ENCODE measurements at places on chromosomes 7 and 10.

DNA sequence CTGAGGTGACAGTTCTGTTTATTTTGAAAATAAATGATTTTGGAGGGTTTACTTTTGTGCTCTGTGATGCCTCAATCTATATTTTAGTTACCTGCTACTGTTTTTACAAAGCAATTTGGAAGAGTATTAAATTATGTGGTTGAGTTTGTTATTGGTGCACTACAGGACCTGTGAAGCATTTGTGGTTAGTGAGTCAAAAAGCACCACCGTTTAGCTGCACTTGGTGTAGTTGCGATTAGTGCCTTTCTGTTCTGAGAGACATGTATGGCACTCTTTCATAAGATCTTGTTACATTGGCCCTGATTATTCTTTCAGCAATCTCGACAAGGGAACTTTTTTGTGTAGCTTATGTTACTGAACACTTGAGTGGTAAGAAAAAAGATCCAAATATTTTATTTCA is 132.2 kb downstream of the BBS9 start:
- no peak for DNase-seq

DNA sequence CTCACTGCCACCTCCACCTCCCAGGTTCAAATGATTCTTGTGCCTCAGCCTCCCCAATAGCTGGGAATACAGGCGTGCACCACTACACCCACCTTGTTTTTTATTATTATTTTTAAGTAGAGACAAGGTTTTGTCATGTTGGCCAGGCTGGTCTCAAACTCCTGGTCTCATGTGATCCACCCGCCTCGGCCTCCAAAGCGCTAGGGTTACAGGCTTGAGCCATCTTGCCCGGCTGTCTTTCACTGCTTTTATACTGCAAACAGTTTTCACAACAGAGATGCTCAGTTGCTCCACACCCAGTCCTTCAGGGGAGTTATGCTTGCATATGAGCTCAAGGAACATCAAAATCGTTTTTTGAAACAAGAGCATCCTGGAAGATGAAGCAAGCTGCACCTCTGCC is 1.3 kb upstream of the PRR15 start:
- no peak for DNase-seq

DNA sequence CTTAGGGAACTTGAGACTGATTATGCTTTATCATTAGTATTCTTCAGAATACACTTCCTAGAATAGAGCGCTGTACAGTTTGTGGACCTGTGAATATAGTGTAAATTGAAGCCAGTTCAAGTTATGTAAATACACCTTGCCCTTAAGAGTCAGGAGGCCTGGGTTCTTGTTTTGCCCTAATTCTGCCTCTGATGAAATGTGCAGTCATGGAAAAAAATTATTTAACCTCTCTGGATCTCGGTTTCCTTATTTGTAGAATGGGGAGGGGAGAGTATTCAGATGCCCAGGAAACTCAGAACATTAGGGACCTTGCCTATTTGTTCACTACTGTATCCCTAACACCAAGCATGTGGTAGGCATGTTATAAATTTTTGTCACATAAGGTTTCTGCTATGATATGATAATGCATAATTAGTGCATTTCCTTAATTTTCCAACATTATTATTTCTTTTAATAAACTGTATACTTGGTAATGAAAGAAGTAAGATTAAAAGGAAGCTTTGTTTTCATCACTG is 1.3 kb downstream of the EXOC6 start:
- no peak for DNase-seq

DNA sequence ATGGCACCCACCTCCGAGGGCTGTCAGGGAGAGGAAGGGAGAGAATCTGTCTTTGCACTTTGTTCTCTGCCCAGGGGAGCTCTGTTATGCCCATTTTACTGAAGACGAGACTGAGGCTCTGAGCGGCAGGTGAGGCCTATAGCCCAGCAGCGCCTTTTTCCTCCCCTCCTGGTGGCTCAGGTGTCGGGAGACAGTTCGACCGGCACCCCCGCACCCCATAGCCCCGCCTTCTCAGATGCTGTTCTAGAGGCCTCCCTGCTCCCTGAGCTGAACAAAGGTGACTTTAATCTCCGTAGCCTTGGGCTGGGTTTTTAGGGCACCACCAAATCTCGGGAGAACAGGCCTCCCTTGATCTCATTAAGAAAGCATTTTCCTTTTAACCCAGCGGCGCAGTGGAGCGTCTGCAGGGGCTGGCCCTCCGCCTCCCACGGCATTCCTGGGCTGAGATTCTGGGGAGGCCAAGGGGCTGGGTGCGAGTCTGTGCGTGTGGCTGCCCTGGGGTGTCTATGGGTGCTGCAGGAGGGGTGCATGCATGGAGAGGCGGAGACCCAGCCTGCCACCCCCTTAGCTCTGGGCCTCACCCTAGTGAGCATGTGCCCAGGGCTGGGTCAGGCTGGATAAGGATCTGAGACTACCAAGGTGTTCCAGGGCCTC is 3.3 kb downstream of the LFNG start:
- no peak for DNase-seq

DNA sequence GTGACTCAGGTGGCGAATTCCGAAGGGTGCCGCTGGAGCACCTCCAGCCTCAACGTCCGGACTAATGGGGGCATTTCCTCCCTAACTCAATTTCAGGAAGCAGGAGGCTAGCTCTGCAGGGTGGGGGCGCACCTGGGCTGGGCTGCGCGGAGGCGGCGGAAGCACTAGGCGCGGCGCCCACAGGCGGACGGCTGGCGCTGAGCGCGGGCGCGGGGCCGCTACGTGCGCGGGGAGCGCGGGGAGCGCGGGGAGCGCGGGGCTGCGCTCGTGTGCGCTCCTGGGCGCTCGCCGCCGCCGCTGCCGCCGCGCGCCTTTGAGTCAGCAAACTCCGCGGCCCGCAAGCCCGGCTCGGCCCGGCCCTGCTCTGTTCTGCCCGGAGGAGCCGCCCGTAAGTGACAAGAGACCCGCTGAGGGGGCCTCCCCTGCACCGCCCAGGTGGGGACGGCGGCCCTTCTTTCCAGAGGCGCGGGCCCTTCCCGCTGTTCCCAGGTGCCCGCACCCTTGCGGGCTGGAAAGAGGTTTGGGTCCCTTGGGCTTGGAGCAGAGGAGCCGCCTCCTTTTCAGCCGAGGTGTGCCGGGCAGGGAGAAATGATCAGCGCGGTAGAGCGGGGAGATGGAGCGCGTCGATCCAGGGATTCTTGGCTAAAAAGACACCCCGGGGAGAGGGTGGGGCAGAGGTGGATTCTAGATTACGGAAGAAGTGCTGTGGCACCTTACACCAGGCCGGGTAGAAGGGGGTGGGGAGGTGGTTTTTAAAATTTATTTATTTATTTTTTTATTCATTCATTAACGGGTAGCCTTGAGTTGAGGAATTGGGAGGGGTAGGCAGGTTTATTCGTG is at the start of gene SNX10:
Gene SNX10, plus strand, starts transcription at position 164 of the 840 bp plus-strand sequence. CDS start 54,581 bp downstream, outside the sequence.
- DNase-seq: peak; percentile 37

- no peak for DNase-seq
Measured at GRCh38 chr10:14781763-14782162, 7.1 kb upstream of the FAM107B start.

- no peak for DNase-seq
Measured at GRCh38 chr7:135723411-135723810, 4.6 kb downstream of the SLC13A4 start.

DNA sequence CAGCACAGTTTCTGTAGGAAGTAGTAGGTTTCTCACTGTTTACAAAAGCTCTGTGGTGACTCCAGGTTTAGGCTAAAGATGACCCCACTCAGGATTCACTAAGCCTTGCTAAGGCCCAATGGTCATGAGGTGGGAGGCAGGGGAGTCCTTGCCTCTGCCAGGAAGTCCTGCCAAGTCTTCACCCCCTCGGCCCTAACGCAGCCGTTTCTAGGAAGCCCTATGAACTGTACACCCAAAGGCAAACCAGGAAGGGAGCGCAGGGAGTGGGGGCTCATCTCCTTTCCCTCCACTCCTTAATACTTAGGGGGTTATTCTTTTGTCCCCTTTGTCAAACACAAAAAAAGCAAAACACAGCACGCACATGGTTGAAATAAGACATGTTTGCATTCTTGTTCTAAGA is 64.6 kb downstream of the CTBP2 start:
- DNase-seq: no peak

GRCh38 chr7:620056-620455 is 100.4 kb upstream of the PDGFA start:
- DNase-seq: no peak

DNA sequence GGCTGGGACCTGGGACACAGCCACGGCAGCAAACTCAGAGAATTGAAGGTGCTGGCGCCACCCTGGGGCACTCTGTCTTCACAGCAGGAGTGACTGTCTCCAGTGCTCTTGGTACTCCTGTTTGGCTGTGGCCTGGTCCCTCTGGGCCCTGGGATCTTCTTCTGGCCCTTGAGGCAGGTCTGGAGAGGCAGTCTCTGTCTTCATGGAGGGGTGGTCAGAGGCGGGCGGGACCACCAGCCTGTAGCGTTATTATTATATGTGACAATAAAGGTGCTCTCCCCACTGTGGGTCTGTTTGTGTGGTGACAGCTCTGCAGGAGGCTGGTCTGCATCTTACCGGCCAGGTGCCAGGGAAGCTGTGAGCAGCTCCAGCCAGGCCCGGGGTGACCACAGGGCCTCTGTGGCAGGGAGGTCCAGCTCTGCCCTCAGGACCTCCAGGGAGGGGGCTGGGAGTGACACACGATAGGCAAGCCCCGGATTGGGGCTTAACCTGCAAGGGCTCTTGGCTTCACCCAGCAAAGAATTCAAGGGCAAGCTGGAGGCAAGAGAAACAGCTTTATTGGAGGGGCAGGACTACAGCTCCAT is 70.3 kb downstream of the MYL10 start:
- DNase-seq: no peak

GRCh38 chr7:88184848-88185304 is 35.0 kb downstream of the SRI start:
- no peak for DNase-seq

- DNase-seq: no peak
Measured at GRCh38 chr7:37986908-37987330, 66.5 kb downstream of the EPDR1 start.

DNA sequence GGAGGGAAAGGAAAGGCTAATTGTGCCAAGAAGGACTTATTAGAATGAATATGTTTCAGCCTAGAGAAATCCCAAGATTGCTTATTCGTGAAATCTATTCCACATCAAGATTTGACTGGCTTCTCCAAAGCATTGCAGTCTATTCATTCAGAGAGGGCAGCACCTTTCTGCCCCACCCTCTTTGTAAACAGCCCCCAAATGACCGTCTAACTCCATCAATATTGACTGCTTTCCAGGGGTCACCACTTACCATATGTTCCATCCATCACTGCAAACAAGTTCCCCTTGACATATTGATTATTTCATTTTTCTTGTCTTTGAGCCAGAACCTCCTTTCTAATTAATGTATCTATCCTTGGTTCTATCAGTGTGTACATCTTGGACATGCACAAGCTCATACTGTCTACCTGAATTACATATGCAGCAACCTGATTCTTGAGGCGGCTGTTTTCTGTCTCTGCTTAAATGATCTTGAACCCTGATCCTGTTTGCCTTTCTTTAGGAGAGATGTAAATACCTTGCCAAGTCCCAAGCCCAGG is 44.2 kb upstream of the PTER start:
- no peak for DNase-seq

GRCh38 chr7:42993038-42993437 is 60.9 kb downstream of the MRPL32 start:
- DNase-seq: no peak

DNA sequence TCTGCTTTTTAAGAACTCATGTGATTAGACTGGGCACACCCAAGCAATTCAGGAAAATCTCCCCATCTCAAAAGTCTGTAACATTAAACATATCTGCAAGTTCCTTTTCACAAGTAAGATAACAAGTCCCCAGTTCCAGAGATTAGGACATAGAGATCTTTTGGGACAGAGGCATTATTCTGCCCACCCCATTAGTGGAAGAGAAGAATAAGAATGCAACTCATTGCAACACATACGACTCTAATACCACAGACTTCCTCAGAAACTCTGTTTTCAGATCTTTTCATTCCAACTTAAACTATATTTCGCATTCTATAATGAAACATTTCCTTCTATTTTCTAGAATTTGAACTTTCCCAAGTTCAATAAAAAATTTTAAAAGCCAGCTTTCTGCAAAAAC is 137.7 kb downstream of the SEMA3C start:
- no peak for DNase-seq

DNA sequence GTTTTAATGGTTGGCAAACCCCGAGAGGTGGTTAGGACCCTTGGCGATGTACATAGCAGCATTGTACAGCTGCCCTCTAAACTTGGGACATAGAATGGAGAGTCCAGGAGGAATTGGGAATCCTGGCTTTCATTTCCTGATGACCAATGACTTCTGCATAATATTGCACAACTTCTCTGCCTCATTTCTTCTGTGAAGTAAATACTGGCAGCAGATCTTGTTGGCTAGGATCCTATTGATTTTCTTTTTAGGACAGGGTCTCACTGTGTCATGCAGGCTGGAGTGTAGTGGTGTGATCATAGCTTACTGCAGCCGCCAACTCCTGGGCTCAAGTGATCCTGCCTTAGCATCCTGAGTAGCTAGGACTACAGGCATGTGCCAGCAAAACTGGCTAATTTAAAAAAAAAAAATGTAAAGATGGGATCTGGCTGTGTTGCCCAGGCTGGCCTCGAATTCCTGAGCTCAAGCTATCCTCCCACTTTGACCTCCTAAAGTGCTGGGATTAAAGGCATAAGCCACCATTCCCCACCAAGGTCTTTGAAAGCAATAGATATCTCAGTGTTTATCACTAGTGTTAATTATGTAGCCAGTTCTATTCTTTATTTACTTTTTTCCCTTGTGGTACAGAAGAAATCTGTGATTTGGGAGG is 58.1 kb downstream of the PODXL start:
- no peak for DNase-seq

- DNase-seq: no peak
Measured at GRCh38 chr7:140229101-140229525, 52.3 kb upstream of the KDM7A start.

GRCh38 chr10:55013318-55013717 is 212.3 kb upstream of the PCDH15 start:
- no peak for DNase-seq

DNA sequence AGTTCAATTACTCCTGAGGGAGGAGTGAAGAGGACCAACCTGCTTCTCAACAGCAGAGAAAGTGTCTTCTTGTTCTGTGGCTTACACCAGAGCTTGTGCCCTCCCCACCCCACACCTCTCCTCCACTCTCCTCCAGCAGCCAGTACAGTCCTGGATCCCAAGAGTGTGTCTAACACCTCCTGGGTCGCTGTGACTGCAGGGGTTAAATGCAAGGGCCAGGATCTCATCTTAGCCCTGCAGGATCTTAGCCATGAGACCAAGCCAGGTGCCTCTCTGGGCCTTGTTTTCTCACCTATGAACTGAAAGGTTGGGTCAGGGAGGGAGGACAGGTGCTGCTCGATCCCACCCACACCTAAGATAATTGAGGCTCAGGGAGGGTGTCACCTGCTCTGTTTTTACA is 34.5 kb upstream of the MSRB2 start:
- DNase-seq: no peak

DNA sequence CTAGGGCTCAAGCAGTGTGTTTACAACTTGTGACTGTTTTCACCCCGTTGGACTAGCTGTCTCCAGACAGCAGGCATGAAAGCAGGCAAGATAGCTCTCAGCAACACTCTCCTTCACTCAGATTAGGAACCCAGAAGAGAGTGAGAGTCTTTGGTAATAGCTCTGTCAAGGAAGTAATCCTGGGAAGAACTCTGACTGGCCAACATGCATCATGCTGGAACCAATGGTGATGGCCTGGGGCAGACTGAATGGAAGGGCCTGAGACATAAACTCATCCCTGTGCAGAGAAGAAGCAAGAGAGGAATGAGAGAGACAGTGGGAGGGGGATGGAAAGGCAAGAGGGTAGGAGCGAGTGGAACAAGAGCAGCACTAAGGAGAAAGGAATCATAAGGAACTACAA is 48.9 kb downstream of the AKR1D1 start:
- DNase-seq: no peak

GRCh38 chr10:100307684-100308083 is 21.2 kb upstream of the BLOC1S2 start:
- no peak for DNase-seq

- no peak for DNase-seq
Measured at GRCh38 chr10:98269435-98269912, 1.5 kb upstream of the LOXL4 start.
